ENCODE measurements at places on chromosomes 11 and 22.

- DNase-seq, result no peak
Observed at GRCh38 chr22:39685336-39686177, 115.0 kb downstream of the CACNA1I start.

DNA sequence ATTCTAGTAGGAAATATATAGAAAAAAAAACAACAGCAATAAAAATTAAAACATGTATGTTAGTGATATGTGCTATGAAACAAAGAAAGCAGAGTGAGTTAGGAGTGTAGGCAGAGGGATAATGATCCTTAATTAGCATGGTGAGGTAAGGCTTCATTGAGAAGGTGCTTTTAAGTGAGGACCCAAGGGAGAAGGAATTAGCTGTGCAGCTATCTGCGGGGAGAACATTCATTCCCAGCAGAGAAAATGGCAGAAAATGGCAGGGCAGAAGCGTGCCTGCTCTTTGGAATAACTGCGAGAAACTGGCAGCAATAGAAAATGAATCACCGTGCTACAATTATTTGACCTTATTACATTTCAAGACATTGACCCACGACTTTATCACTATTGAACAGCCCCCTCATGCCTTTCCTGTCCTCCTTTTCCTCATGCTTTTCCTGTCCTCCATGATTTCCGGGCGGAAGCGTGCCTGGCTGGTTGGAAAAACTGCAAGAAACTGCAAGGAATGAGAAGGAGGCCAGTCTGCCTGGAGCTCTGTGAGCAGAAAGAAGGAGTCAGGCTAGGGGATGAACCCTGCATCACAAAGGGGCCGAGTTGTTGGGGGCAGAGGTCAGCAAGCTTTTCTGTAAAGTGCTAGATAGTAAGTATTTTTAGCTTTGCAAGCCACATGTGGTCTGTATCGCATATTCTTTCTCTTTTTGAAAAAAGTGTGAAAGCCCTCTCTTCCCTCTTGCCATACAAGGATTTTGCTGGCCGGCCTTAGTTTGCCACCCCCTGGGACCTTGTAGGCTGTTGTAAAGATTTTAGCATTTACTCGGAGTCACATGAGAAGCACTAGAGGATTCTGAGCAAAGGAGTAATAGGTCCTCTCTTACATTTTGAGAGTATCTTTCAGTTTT lies 37.1 kb upstream of the SWAP70 start:
- no peak for DNase-seq

DNA sequence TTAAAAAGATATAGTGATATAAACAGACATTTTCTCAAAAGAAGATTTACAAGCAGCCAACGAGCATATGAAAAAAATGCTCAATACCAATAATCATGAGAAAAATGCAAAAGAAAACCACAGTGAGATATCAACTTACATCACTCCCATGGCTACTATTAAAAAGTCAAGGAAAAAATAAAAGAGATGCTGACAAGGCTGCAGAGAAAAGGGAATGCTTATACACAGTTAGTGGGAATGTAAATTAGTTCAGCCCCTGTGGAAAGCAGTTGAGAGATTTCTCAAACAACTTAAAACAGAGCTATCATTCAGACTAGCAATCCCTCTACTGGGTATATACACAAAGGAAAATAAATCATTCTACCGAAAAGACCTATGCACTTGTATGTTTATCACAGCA lies 97.1 kb upstream of the CARD18 start:
- no peak for DNase-seq

- DNase-seq, result no peak
Observed at GRCh38 chr11:14584595-14584994, 59.0 kb upstream of the PDE3B start.

DNA sequence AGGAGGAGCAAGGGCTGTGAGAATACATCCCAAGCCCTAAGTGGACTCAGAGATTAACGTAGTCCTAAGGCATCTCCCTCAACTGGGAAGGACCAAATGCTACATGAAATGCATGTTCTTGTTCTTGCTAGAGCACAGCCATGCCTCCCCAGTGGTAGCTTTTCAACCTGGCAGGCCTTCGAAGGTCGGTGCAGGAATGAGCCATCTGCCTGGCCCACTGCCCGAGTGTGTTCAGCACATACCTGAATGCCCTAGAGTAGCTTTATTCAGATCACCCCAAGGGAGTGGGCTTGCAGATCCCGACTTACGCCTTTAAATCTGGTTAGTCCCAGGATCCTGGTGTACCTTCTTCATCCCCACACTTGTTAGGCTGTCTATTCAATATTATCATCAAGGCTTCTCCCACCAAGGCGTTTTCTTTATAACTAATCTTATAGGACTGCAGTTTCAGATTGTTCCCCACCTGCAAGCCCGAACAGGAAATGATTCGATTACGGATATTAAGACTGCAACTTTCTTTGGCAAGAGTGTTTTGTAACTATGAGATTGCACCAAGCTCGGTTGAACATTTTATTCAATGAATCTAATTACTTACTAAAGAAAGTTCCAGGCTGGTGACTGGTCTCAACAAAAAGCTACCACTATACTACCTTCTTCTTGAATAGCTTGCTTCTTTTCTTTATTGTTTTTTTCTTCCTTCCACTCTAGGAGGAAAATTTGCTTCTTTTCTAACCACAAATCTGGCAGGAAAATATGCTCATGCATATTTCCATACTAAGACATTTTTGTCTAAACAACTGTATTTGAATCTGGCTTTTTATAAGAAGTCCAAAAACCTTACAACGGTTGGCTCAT lies 115.6 kb downstream of the SGSM3 start:
- DNase-seq, result no peak

DNA sequence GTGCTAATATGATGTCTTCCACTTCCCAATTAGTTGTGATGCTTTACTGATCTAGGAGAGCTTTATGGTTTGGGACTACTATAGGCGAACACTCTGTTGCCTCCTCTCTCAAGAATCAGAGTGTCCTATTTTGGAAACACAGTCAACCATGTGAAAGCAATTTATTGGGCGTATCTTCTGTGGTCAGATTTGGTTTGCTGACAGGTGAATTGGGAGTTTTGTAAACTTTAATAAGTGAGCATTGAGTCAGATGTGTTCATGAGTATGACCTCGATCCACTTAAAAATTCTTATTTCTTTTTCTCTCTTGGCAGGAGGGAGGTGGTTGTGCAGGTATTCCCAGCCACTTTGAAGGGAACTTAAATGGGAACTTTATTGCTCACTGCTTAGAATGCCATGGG lies 4.4 kb downstream of the CAT start:
- no peak for DNase-seq

GRCh38 chr11:103147627-103148026 lies 38.4 kb downstream of the DYNC2H1 start:
- DNase-seq, result no peak

GRCh38 chr11:28339488-28339887 lies 231.3 kb downstream of the METTL15 start:
- no peak for DNase-seq

DNA sequence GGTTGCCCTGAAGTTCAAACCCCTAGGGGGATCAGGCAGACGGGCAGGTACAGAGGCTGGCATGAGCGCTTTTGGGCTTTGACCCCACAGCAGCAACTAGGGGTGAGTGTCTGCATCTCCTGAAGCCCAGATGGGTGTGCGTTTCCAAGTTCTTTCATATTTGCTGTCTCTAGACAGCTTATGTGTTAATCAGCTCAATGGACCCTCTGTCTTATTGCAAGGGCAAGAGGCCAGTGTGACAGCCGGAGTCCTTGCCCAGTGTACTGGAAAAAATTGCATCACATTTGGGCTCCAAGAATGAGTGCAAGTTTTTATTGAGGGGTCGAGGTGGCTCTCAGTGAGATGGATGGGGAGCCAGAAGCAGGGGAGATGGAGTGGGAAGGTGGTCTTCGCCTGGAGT lies 1863.7 kb upstream of the RAG2 start:
- DNase-seq, result peak; percentile 44

GRCh38 chr22:46107753-46108563 lies 42.4 kb upstream of the PPARA start:
- DNase-seq, result no peak

GRCh38 chr11:8094656-8095055 lies 13.6 kb downstream of the TUB start:
- DNase-seq, result no peak

- peak; percentile 82 for DNase-seq
Observed at GRCh38 chr11:1837171-1838076, 1.4 kb upstream of the TNNI2 start.

DNA sequence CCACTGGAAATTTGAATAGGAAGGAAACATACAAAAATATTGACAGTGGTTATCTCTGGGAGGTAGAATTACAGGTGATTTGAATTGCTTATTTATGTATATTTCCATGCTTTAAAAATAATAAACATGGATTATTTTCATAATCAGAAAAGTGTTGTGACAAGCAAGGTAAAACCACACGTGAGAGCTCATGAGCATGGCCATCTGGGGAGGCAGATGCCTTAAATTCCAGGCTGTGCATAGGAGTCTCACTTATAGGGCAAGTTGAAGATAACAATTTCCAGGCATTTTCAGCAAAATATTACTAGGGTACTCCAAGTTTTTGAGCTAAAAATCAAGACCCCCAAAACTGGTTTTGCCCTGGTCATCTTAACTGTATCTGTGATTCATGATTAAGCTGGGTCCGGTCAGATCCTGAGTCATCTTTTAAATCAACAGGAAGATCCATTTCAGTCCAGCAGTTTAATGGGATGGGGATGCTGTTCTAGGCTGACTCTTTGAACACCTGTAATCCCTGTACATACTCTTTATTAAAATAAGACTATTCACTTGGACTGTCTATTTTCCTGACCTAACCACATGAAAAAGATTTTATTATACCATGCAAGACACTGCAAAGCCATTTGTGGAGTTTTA lies 115.8 kb upstream of the NARS2 start:
- DNase-seq, result no peak

DNA sequence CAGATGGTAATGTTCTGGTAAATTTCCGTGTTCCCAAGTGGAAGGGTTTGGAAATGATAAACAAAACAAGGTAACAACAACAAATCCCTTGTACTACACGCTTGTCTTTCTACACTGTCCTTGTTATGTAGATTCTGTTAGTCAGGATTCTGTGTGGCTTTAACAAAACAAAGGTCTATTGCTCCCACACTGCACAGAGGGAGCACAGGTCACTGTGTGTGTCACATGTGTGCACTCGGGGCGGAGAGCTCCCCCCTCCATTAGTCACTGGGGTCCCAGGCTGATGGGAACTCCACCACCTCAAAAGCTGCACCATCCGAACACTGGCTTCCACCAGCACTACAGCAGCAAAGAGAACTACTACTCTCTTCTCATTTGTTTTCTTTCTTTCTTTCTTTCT lies 227.9 kb downstream of the NTM start:
- DNase-seq, result no peak

Data from Right ventricle myocardium superior (tissue), 1 donor.